ENCODE measurements at places on chromosomes 7 and 10.

DNA sequence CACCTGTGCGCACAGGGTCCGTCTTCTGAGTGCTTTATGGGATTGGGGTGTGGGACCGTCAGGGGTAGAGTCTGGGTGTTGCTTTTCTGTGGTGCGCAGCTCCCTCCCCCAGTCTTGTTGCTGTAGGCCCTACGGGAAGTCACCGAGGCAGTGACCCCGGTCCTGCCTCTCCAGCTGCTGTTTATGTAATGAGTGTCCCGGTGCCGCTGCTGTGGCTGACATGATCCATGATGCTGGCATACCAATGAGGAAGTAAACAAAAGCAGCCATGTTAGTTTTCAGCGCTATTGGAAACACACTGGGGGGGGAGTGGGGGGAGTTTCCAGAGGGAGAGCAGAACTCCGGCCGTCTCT is 1.1 kb downstream of the TRIM8 start:
- peak; percentile 22 for DNase-seq

DNA sequence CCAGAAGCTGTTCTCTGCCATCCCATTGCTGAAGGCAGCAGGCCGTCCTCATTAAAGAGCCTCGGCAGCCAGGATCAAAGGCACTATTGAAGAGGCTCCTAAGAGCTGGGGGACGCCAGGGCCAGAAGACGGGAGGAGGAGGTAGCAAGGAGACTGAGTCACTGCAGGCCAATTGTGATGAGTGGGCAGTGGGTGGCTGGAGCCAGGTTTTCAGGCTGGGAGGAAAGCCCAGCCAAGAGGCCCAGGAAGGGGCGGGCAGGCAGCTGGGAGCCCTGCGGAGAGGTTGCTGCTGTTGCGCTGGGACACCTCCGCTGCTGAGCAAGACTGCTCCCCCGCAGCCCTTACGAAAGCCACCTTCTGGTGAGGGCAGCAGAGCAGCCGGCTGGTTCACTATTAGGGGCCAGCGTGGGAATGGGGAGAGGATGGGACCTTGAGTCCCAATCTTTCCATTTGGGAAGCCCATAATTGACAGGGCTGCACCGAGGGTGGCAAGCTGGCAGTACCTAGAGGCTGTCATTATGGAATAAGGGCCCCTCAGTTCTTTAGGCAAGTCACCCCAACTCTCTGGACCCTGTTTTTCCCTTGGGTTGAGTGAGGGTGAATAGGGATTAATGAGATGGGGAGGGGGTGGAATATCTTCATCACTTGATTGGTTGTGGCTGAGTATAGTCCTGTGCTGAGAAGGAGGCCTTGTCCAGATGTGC is 48.4 kb downstream of the UNC5B start:
- DNase-seq: no peak

DNA sequence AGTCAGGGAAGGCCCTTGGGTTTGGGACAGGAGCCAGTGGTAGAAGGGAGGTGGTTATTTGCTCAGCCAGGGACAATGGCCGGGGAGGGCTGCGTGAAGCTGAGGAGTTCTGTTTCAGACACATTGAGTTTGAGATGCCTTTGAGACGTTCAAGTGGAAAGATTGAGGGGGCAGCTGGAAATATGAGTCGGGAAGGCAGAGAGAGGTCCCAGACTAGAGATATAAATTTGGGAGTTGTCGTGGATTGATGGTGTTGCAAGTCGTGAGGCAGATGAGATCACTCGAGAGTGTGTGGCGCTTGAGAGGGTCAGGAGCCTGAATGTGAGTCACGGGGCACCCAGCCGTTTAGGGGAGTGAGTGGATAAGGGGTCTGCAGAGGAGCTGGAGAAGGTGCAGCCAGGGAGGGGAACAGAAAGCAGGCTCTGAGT is 73.3 kb downstream of the ZMIZ1 start:
- DNase-seq: no peak

DNA sequence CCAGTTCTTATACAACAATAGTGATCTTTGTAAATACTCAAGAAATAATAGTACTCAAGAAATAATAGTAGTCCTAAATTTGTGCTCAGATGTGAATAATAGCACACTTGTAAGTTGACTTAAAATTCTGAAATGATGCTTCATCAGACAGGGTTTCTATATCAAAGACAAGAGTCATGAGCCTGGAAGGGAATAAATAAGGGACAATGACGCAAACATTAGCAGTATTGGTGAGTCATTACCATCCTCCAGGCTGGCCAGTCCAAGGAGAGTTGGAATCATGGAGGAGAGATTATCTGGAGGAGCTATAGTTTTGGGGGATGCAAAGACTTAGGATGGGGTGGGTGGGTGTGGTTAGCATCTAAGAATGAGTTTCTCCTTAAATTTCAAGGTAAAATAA is 6.1 kb upstream of the SH3PXD2A start:
- no peak for DNase-seq

GRCh38 chr7:16421333-16422102 is at the start of gene CRPPA:
TSS of gene CRPPA (minus strand) at chr7:16421538. CDS start at chr7:16421322, 216 bp downstream.
- DNase-seq: peak; percentile 17

GRCh38 chr7:158024881-158025280 is 562.7 kb downstream of the PTPRN2 start:
- no peak for DNase-seq

DNA sequence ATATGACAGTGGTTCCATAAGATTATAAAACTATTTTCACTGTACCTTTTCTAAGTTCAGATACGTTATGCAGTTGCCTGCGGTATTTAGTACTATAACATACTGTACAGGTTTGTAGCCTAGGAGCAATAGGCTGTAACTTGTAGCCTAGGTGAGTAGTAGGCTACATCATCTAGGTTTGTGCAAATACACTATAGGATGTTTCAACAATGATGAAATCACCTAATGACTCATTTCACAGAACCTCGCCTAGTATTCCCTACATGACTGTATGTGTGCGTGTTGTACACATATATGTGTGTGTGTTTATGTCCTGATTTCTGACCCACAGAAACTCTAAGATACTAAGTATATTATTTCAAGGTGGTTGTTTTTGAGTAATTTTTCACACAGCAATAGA is 139.0 kb downstream of the HERPUD2 start:
- no peak for DNase-seq

GRCh38 chr7:80699045-80699638 is 60.7 kb downstream of the CD36 start:
- no peak for DNase-seq

GRCh38 chr7:134435161-134435920 is 23.6 kb downstream of the AKR1B1 start:
- DNase-seq: no peak

- DNase-seq: no peak
These were observed 56.4 kb upstream of the CAV2 start for GRCh38 chr7:116443101-116443523.

- no peak for DNase-seq
These were observed at the start of gene CYP3A5 for GRCh38 chr7:99679400-99680191. TSS of gene CYP3A5 (minus strand) at chr7:99679996. CDS start at chr7:99679896, 100 bp downstream.

DNA sequence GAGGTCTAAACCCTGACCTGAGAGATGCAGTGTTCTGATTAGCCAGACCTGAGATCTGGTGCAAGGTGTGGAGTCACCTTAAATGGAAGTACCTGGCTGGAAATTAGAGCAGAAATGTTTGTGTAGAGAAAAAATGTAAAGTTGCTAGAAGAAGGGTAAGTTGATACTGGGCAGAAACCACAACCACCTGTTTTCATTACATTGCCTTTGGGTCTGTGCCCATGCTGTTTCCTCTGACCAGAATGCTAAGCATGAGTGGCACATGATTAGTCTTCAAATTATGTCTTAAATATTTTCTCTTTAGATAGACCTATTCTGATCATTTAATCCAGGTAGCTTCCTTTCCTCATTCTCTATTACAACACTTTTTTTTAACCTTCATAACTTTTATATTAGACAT is 69.0 kb downstream of the CASD1 start:
- DNase-seq: no peak
